ENCODE measurements at places on chromosomes 3 and 15.

DNA sequence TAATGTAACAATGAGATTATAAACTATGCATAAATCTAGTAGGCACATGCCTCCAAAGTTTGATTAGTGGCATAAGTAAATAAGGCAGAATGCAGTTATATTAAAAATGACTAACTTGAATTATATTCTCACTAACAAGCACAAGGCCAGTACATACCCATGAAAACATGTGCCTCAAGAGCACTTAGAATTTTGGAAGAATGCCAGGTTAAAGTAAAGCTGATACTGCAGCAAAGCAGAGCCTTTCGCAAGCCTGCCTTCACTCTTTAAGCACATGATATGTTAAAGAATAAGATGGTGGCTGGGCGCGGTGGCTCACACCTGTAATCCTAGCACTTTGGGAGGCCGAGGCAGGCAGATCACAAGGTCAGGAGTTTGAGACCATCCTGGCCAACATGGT lies 49.0 kb downstream of the KBTBD12 start:
- no peak overlapping the region for H3K4me3 ChIP-seq
- no peak overlapping the region for H3K27ac ChIP-seq
- no peaks in the 10 kb centered on the region for H3K4me1 ChIP-seq
- no peak for DNase-seq

- no peaks in the 10 kb centered on the region for H3K27me3 ChIP-seq
- no peaks in the 10 kb centered on the region for H3K4me1 ChIP-seq
- H3K4me3 ChIP-seq: no peak overlapping the region
- no peaks in the 10 kb centered on the region for H3K36me3 ChIP-seq
- no peak for DNase-seq
Observed at GRCh38 chr15:39066677-39067076, 502.1 kb upstream of the RASGRP1 start.

GRCh38 chr15:94335616-94336015 lies 104.3 kb downstream of the MCTP2 start:
- no peaks in the 10 kb centered on the region for H3K36me3 ChIP-seq
- H3K4me3 ChIP-seq: no peak overlapping the region
- H3K27me3 ChIP-seq: no peaks in the 10 kb centered on the region
- no peak for DNase-seq

- H3K4me1 ChIP-seq: no peaks in the 10 kb centered on the region
- no peak overlapping the region for H3K4me3 ChIP-seq
- no peak for DNase-seq
- H3K27ac ChIP-seq: no peak overlapping the region
Observed at GRCh38 chr15:74573987-74574386, 33.0 kb downstream of the ARID3B start.

DNA sequence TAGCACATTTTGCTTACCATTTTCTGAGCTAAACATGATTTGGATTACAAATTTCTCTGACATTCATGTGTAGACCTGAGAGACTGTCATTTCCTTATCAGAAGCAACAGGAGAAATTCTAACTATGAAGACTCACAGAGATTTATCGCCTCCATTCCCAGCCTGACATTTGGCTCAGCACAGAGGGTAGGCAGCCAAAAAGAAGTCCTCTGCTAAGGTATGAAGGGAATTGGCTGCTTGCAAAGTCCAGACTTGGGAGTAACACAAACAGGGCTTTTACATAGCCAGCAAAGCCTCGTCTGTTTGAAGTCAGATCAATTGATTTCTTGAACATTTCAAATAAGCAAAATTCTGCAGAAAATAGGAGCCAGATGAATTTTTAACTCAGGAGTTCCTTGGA lies 57.0 kb upstream of the CMSS1 start:
- H3K27ac ChIP-seq: no peak overlapping the region
- H3K4me1 ChIP-seq: no peaks in the 10 kb centered on the region
- DNase-seq: no peak

GRCh38 chr3:138253609-138254008 lies 66.5 kb downstream of the ARMC8 start:
- no peaks in the 10 kb centered on the region for H3K36me3 ChIP-seq
- H3K4me1 ChIP-seq: no peaks in the 10 kb centered on the region
- H3K4me3 ChIP-seq: no peak overlapping the region
- H3K27me3 ChIP-seq: no peaks in the 10 kb centered on the region

GRCh38 chr3:61464518-61465140 lies 96.7 kb upstream of the PTPRG start:
- H3K4me1 ChIP-seq: no peaks in the 10 kb centered on the region
- DNase-seq: no peak
- H3K27ac ChIP-seq: no peak overlapping the region
- no peaks in the 10 kb centered on the region for H3K36me3 ChIP-seq

GRCh38 chr3:48521635-48522034 lies 17.7 kb upstream of the SHISA5 start:
- no peaks in the 10 kb centered on the region for H3K27me3 ChIP-seq
- no peaks in the 10 kb centered on the region for H3K4me1 ChIP-seq
- no peak for DNase-seq
- no peak overlapping the region for H3K4me3 ChIP-seq

DNA sequence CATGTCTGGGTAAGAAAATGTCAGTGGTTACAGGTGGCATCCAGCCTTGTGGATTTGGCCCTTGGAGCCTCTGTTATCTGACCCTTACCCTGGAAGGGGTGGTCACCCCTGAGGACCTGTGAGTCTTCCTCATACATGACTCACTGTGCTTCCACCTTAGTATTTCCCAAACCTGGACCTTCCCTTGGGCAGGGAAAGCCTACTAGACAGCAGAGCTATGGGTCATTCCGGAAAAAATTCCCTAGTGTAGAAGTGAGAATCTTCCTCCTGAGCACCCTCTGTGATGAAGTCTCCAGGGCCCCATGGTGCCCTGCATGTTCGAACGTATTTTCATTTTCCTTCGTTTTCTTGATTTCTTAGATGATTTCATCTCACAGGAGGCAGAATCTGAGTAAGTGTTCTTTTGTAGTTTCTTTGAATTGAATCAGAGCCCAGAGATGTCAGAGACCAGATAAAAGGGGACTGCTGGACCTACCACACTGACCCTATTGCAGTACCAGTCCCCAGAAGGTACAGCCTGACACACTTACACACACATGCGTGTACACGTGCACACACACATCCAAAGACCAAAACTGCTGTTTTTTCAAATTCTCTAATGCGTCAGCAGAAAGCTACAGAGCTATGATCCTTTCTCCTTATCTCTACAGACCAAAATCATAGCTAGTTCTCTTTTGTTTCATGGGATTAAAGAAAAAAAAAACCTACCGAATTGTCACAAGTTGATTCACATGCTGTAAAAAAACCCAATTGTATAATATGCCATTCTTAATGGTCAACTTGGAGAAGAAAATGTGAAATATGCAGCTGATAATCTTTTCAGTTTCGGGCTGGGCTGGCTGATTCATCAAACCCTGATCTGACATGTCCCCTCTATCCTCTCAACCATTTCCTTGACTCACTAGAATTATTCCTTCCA lies 50.5 kb upstream of the ARHGEF3 start:
- no peak overlapping the region for H3K27ac ChIP-seq
- peaks cover 16% of the 10 kb centered on the region for H3K4me1 ChIP-seq
- DNase-seq: no peak
- H3K27me3 ChIP-seq: no peaks in the 10 kb centered on the region
- no peak overlapping the region for H3K4me3 ChIP-seq

DNA sequence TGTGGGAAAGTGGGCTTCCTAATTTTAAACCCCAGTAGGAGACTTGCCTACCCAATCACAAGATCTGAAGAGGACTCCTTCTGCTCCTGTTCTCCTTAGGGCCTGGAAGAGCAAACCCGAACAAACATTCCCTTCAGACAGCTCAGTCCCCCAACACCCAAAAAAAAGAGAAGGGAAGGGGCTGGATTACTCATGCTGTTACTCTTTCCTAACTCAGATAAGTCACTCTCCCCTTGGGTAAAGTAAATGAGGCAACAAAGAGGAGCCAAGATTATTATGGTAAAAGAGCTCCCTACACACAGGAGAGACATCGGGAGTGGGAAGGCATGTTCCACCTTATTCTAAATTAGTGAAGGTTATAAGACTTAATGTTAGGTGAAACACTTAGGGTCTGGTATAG lies 18.1 kb upstream of the LEKR1 start:
- H3K4me1 ChIP-seq: no peaks in the 10 kb centered on the region
- peaks cover 6% of the 10 kb centered on the region for H3K27me3 ChIP-seq
- H3K27ac ChIP-seq: no peak overlapping the region
- no peaks in the 10 kb centered on the region for H3K36me3 ChIP-seq
- no peak for DNase-seq
- no peak overlapping the region for H3K4me3 ChIP-seq

GRCh38 chr15:35834216-35834830 lies 288.4 kb upstream of the DPH6 start:
- H3K27me3 ChIP-seq: no peaks in the 10 kb centered on the region
- peaks cover 6% of the 10 kb centered on the region for H3K4me1 ChIP-seq
- H3K4me3 ChIP-seq: no peak overlapping the region
- no peak for DNase-seq
- H3K36me3 ChIP-seq: no peaks in the 10 kb centered on the region

- DNase-seq: no peak
- H3K4me1 ChIP-seq: peaks cover 39% of the 10 kb centered on the region
- no peaks in the 10 kb centered on the region for H3K36me3 ChIP-seq
- H3K4me3 ChIP-seq: no peak overlapping the region
- H3K27ac ChIP-seq: no peak overlapping the region
Observed at GRCh38 chr3:172102883-172103310, 63.5 kb downstream of the FNDC3B start.

GRCh38 chr15:90336705-90337141 lies 15.4 kb upstream of the ZNF774 start:
- no peaks in the 10 kb centered on the region for H3K36me3 ChIP-seq
- no peak overlapping the region for H3K4me3 ChIP-seq
- DNase-seq: no peak
- H3K27ac ChIP-seq: no peak overlapping the region
- H3K27me3 ChIP-seq: no peaks in the 10 kb centered on the region
- no peaks in the 10 kb centered on the region for H3K4me1 ChIP-seq

DNA sequence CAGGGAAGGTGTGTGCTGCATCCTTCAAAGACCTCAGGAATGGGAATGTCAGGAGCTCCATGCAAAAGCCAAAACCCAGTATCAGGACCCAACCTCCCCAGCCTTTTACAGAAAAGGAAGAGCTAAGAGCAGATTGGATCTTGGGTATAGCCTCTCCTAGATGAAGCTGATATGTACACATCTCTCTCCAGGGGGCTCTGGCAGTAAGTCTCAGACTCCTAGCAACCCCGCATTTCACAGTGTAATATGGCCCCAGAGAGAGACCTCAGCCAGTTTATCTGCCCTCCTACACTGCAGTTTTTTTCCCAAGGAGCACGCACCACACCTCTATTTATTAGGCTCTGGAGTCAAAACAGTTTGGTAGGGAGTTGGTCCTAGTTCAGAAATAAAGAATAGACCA lies 88.2 kb downstream of the RBPMS2 start:
- no peak for DNase-seq
- H3K27me3 ChIP-seq: no peaks in the 10 kb centered on the region

DNA sequence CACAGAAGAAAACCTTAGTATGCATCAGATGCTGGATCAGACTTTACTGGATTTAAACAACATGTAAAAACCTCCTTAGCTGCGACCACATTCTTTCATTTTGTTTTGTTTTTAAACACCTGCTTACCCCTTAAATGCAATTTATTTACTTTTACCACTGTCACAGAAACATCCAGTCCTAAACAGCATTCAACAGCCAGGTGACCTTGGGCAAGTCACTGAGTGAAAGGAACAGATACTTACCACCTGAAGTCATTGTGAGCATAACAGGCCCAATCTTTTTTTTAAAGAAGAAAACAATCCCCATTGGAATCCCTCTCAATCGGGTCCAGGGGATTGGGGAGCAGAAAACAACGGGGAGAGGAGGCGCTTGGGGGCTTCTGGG lies 390 bp downstream of the STARD5 start:
- no peaks in the 10 kb centered on the region for H3K36me3 ChIP-seq
- H3K27me3 ChIP-seq: peaks cover 16% of the 10 kb centered on the region
- H3K4me1 ChIP-seq: no peaks in the 10 kb centered on the region

DNA sequence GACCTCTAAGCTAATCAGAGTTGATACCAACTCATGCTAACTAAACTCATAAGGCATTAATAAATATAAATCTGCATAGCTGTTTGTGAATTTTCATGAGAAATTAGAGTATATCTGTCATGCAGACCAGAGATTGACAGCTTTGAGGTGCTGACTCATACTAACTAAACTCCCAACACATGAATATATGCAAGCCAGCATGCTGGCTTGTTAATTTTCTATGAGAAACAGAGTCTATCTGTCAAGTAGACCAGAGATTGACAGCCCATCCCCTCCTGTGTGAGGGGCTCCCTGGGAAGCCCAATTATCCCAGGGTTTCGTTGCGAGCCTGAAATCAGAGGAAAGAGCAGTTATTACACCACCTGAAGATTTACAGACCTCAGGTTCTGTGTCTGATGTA lies 69.3 kb downstream of the CD47 start:
- H3K27me3 ChIP-seq: no peaks in the 10 kb centered on the region
- H3K27ac ChIP-seq: no peak overlapping the region
- H3K36me3 ChIP-seq: no peaks in the 10 kb centered on the region
- no peaks in the 10 kb centered on the region for H3K4me1 ChIP-seq

GRCh38 chr15:38054488-38054887 lies 120.0 kb downstream of the TMCO5A start:
- DNase-seq: no peak
- peaks cover 9% of the 10 kb centered on the region for H3K4me1 ChIP-seq
- no peaks in the 10 kb centered on the region for H3K36me3 ChIP-seq
- no peak overlapping the region for H3K4me3 ChIP-seq
- H3K27me3 ChIP-seq: no peaks in the 10 kb centered on the region

DNA sequence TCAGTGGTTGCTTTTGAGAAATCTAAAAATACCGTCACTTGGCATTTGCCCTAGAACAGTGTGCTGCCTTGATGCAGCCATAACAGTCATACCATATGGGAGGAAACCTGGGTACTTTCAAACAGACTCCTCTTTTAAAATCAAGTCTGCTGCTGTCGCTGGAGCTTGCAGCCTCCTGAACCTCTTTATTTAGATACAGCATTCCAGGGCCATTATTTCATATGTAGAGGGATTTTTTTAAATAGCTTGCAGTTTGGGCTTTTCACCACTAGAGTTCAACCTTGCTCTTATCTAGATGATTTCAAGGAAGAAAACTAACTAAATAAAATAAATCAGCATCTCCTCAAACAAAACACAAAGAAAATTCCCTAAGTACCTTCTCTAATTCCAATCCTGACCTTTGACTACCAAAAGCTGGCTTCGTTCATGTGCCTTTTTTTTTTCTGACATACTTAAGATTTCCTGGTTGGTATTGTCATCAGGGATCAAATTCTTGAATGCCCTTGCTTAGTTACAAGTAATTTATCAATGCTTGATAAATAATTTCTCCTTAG lies 111.6 kb downstream of the KBTBD8 start:
- no peaks in the 10 kb centered on the region for H3K36me3 ChIP-seq
- no peak overlapping the region for H3K4me3 ChIP-seq
- no peaks in the 10 kb centered on the region for H3K27me3 ChIP-seq
- H3K27ac ChIP-seq: no peak overlapping the region
- H3K4me1 ChIP-seq: no peaks in the 10 kb centered on the region
- peak; percentile 52 for DNase-seq

GRCh38 chr3:16739541-16740105 lies 134.4 kb upstream of the DAZL start:
- no peak overlapping the region for H3K27ac ChIP-seq
- no peak for DNase-seq
- H3K4me3 ChIP-seq: no peak overlapping the region

- H3K27ac ChIP-seq: no peak overlapping the region
- no peaks in the 10 kb centered on the region for H3K4me1 ChIP-seq
- no peak overlapping the region for H3K4me3 ChIP-seq
- no peaks in the 10 kb centered on the region for H3K36me3 ChIP-seq
- DNase-seq: no peak
Observed at GRCh38 chr3:73349657-73350056, 275.1 kb downstream of the PDZRN3 start.

GRCh38 chr3:1191026-1191425 lies 98.2 kb downstream of the CNTN6 start:
- no peak overlapping the region for H3K4me3 ChIP-seq
- peaks cover 8% of the 10 kb centered on the region for H3K4me1 ChIP-seq
- H3K36me3 ChIP-seq: no peaks in the 10 kb centered on the region
- H3K27me3 ChIP-seq: no peaks in the 10 kb centered on the region
- no peak for DNase-seq

Data from neural progenitor cell (in vitro differentiated cells).